A549 treated with Hydrocortisone at 1 μM for 4 hours (cell line): ENCODE measurements at places on chromosomes 16 and 17. TPM values are rescaled to one million over a fixed set of nuclear protein-coding genes. Genes with fewer than 3 reads are reported as not detected.

Gene KRT31
- not detected in 5 replicates for total RNA-seq

Gene CLEC3A
- not detected in 5 replicates for total RNA-seq

Gene MPO
- not detected in 5 replicates for total RNA-seq

Gene CD7
- total RNA-seq: 0.17 to 0.28 TPM (median 0.19 TPM) in 4 of 5 replicates, not detected in the other

Gene RBFOX1
- not detected in 5 replicates for total RNA-seq
